ENCODE measurements at places on chromosomes 4 and X.

DNA sequence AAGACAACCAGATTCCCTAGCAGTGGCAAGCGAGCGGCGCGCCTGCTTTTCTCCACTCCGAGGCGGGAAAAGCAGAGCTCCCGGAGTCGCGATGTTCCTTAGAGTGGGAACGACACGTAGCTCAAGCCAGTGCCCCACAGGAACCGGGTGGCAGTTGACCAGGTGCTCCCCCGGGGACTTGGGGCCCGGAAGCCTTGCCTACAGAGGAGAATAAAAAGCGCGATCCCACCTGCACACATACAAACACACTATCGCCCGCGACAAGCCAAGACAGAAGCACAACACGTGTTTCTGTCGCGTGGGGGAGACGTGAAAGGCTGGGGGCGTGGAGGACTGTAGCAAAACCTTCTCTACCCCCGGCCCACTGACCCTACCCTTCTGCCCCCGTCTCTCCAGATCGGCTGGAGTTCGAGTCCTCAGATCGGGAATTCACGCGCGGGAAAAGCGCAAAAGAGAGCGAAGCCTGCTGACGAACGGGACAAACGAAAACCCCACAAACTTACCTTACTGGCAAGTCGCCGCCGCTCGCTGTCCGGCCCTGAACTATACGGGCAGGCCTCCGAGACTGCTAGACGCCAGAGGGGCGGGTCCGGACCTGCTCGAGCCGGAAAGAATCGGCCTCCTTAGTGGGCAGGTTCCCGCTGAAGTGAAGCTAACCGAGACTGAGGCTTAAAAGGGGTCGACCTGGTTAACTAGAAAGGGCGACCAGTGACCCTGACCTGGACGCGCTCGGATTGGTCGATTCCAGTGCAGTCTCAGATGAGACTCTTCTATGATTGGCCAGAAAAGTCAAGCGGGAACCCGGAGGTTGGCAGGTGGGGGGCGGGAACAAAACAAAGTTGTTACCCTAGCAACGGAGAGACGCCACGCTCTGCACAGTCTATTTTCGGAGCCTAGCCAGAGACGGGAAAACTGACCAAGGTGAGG lies at the start of the genes DNAAF6 and NUP62CL:
Gene DNAAF6 (plus strand): TSS at position 842 of the 927 bp plus-strand sequence. CDS start 6,265 bp downstream, outside the sequence.
Gene NUP62CL (minus strand): TSS at position 664 of the 927 bp plus-strand sequence. CDS start 31,287 bp downstream, outside the sequence.
- peak; percentile 31 for DNase-seq

DNA sequence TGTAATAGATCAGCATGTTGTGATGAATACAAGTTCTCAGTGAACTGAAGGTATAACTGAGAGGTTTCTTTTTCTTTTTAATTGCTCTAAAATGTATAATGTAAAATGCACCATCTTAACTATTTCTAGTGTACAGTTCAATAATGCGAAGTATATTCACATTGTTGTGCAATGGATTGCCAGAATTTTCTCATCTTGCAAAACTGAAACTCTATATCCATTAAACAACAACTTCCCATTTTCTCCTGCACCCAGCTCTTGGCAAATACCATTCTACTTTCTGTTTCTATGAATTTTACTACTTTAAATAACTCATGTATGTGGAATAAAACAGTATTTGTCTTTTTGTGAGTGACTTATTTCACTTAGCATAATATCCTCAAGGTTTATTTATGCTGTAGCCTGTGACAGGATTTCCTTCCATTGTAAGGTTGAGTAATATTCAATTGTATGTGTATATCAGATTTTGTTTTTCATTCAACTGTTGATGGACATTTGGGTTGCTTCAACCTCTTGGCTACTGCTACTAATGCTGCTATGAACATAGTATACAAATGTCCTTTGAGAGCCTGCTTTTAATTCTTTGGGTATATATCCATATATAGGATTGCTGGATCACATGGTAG lies 53.5 kb upstream of the NPFFR2 start:
- no peak for DNase-seq

DNA sequence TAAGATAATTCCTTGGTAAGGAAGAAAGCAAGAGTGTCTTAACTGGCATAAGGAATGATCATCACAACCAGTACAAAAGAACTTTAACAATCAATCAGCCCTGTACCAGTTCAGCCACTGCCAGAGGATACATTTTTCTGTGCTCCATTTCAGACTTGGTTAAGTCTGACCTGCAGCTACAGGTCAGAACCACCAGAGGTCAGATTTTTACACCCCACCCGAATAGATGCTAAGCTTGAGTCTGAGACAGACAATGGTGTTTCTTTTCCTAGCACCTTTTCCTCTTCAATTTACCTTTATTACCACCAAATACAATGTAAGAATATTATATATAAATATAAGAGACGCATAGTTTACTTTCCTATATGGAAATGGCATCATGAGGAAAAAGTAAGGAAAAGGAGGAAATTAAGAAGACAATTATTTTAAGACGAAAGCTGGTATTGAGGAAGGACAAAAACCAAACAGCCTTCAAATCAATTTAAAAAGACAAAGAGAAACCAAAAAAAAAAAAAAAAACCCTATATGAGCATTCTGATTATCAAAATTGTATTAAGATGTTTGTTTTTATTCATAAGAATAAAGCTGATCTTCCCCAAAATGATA lies 215.3 kb upstream of the TTC29 start:
- peak; percentile 59 for DNase-seq

DNA sequence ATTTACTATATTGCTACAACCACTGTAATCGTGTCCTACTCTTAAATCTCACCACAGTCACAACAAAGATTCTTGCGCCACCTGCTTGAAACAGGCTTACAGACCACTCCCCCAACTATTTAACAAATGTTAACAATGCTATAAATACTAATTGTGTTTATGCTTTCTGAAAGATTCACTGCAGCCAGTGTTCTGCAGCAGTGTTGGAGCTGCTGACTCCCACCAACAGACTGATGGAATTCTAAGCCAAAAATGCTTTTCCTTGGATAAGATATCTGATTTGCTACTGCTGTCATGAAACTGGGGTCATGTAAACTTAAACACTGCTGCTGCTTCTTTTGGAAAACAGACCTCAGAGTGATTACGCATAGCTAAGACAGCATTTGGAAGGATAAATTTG lies 244.2 kb upstream of the MAB21L2 start:
- DNase-seq, result peak; percentile 7

Data from muscle of arm (tissue), 14 donors.